ENCODE measurements at places on chromosomes 6 and 20.

- no peak for DNase-seq
Observed at GRCh38 chr6:147831356-147831755, 322.9 kb downstream of the SAMD5 start.

DNA sequence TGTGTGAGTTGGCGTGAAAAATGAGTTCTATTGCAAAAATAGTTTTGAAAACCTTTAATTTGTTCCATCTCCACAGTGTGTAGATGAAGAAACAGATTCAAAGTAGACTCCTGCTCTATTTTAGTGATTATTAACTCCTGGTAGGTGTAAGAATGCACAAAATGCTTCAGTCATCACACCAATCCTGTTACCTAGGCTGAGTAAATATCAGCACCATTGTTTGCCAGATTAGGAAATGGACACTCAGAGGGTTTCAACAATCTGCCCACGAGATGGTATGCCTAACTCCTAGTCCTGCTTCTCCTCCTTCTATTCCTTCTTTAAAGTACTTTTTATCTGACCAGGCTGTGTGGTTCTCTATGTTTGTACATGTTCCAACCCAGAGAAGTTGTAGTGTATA is 108.9 kb upstream of the AHI1 start:
- DNase-seq = no peak

GRCh38 chr6:142372348-142372747 is 70.5 kb downstream of the ADGRG6 start:
- no peak for DNase-seq

- no peak for DNase-seq
Observed at GRCh38 chr6:43983632-43984031, 143.6 kb downstream of the MRPL14 start.

- DNase-seq = no peak
Observed at GRCh38 chr6:123338394-123338793, 298.4 kb downstream of the TRDN start.

DNA sequence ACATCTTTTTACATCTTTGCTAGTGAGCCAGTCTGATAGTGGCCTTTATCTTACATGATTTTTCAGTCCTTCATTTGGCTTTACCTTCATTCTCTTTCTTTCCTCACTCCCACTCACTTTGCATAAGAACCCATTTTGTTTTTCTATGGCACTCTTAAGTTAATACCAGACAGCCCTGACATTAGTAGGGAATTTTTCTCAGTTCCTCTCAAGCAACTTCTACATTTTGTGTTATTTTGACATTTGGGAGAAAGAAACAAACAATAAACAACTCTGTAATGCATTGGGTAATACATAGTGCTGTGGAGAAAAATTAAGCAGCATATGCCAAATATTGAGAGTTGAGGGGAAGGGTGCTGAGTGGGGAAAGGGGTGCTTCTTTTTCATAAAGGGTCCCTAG is 524.1 kb upstream of the JAG1 start:
- no peak for DNase-seq

DNA sequence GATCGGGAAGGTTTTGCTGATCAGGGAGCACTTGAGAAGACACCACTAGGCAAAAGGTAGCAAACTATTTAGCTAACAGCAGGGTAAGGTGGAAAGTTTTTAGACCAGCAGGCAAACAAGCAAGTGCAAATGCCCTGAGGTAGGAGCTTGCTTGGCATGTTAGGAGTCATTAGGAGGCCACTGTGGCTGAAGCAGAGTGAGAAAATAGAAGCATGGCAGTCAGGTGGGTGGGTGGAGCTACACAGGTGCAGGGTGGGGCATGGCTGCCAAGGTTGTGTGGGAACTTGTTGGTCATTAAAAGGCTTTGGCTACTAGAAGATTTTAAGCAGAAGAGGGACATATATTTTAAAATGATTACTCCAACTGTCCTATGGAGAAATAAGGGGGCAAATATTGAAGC is 77.3 kb downstream of the EDN1 start:
- no peak for DNase-seq

GRCh38 chr6:10382728-10383330 is 32.0 kb downstream of the TFAP2A start:
- DNase-seq = no peak

GRCh38 chr6:126170978-126171382 is 168.9 kb upstream of the CENPW start:
- no peak for DNase-seq

- DNase-seq = no peak
Observed at GRCh38 chr20:23305098-23305497, 45.5 kb upstream of the NXT1 start.

DNA sequence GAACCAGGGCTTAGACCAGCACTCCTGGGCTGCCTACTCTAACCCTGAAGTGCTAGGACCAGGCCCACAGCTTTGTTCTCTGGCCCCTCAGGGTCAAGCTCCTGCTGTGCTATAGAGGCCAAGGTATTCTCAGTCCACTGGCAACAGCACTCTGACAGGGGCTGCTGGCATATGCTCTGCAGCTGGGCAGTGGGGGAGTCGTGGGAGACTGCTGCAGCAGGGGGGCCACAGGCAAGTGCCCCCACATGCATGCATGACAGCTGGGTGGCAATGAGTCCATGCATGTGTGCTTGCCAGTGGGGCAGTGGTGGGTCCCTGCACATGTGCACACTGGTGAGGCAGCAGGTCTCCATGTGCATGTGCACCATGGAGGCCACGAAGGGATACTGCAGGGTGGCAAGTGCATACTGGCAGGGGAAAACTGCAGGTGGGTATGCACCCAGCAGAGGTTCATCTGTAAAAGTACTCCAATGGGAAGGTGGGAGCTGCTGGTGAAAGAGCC is 364.9 kb upstream of the IRAK1BP1 start:
- no peak for DNase-seq

GRCh38 chr6:130934848-130935585 is 107.8 kb downstream of the SMLR1 start:
- DNase-seq = no peak

GRCh38 chr6:7138921-7139358 is 31.2 kb downstream of the RREB1 start:
- DNase-seq = no peak

GRCh38 chr6:46407776-46408530 is 83.3 kb downstream of the RCAN2 start:
- DNase-seq = no peak

- DNase-seq = no peak
Observed at GRCh38 chr20:12255461-12255970, 337.8 kb downstream of the BTBD3 start.

DNA sequence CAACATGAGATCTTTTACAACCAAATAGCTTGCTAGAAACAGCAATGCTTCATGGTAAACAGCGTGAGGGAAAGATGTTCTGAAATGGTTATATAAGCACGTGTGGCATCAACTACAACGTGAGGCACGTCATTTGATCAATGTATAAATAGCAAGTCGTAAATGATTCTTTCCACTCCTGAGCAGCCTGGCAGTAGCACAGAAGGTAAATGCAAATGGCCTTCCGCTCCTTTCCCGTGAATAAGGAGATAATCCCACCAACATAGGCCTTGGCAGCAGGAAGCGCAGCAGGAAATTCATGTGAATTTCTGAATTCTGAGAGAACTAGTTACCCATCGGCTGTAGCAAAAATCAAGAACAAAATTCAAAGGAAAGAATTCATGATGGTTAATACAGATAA is 17.0 kb downstream of the RPS6KA2 start:
- no peak for DNase-seq
